ENCODE measurements at places on chromosomes 5 and 9.

DNA sequence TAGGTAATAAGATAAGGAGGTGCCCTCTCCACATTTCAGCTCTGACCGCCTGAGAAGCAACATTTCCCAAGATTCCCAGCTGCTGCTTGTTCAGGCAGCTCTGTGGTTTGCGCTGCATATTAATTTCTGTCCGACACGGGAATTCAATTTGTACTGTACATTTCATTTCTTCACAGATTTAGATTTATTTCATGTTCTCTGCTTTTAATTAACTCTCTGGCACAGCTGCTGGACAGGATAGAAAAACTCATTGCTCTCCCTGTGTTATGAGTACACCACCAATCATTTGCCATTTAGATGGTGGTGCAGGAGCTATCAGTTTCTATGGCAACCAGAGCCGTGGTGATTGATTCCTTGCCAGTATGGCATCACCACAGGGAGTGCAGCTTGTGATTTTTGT lies 558.5 kb downstream of the DMRTA1 start:
- no peaks in the 10 kb centered on the region for H3K4me1 ChIP-seq
- no peak overlapping the region for H3K27ac ChIP-seq
- no peak for DNase-seq
- H3K36me3 ChIP-seq: no peaks in the 10 kb centered on the region

DNA sequence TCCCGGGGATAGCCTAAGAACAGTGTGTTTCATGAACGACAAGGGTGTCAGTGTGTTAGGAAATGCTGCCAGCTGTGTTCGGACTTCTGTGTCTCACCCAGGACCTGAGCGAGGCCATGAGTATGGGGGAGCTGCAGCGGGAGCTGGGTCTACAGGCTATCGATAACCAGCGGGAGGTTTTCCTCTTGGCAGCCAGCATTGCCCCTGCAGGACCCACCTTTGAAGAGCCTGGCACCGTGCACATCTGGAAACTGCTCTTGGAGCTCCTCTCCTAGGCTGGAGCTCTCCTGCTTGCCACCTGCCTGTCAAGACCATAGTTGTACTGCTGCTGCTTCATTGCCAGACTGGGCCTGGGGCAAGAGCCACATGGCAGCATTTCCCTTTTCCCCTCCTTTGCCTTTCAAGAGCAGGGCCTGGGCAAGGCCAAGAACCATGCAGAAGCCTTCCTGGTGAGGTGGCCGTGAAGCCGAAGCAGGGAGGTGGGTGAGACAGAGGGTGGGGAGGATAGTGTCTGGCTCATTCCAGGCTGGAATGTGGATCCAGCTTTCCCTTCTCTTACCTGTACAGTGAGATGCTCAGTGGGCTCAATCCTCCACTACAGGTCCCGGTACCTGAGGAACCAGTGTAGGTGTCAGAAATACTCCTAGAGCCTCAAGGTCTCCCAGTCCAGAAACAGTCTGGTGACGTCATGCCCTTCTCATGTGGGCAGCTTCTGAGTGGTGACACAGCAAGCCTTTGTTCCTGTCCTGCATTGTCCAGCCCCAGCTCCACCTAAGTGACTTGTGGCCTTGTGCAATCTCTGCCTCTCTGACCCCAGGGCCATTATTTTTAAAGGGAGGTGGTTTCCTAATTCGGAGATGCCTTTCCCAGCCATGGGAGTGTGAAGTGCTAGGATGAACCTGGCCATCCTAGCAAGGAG lies 6.6 kb downstream of the ARL10 start:
- DNase-seq: no peak
- H3K4me3 ChIP-seq: no peak overlapping the region
- no peaks in the 10 kb centered on the region for H3K4me1 ChIP-seq
- H3K27me3 ChIP-seq: no peaks in the 10 kb centered on the region

DNA sequence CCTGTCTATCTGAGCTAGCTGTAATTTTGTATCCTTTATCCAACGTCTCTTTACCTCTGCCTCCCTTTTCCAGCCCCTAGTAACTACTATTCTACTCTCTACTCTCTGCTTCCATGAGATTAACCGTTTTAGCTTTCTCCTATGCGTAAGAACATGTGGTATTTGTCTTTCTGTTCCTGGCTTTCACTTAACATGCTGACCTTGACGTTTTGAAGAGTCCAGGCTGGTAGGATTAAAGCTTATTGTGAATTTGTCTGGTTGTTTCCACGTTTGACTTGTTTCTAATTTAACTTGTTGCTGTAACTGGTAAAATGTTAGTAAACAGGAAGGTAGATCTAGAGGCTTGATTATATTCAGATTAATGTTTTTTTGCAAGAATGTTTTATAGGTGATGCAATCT lies 385.3 kb downstream of the PSAT1 start:
- H3K27ac ChIP-seq: no peak overlapping the region
- DNase-seq: no peak
- H3K27me3 ChIP-seq: no peaks in the 10 kb centered on the region
- H3K36me3 ChIP-seq: no peaks in the 10 kb centered on the region
- no peak overlapping the region for H3K4me3 ChIP-seq
- H3K4me1 ChIP-seq: no peaks in the 10 kb centered on the region

- no peak for DNase-seq
- no peak overlapping the region for H3K27ac ChIP-seq
- no peaks in the 10 kb centered on the region for H3K27me3 ChIP-seq
- no peak overlapping the region for H3K4me3 ChIP-seq
These were observed 30.4 kb upstream of the SYNPO start for GRCh38 chr5:150609843-150610584.

DNA sequence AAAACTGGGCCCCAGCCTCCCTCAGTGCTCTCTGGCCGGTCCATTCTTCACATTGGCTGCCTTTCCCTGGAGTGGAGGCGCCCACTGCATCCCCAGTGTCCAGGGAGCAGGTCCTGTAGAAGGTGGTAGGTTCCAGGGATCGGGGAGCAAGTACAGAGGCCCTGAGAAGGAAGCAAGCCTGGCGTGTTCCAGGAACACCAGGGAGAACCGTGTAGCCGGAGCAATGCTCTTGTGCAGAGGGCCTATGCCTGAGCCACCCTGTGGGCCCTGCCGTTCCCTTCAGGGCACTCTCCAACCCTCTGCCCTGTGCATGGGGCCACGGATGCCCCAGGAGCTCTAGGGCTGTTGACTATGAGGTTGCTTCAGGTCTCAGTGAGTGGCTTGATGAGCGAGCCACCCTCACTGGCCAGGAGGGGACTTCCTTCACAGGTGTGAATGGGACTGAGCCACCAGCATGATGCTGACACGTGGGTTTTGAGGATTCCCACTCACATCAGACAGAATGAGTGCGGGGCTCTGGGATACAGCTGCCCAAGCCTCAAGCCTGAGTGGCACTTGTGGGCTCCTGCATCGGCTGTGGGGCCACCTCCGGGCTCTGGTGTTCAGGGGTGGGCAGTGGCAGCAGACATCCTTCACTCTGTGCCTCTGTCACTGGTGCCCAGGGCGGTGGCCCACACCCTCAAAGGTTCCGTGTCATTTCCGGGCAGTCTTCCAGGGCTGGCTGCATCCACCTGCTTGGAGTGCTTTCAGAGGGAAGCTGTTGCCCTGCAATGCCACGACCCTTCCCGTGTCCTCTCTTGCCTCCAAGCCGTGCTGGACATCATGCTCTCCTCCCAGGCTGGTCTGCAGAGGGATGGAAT lies 54.4 kb downstream of the ADAMTS2 start:
- no peak overlapping the region for H3K27ac ChIP-seq
- no peaks in the 10 kb centered on the region for H3K27me3 ChIP-seq
- no peak for DNase-seq
- H3K4me3 ChIP-seq: no peak overlapping the region
- H3K4me1 ChIP-seq: no peaks in the 10 kb centered on the region

- H3K36me3 ChIP-seq: no peaks in the 10 kb centered on the region
- no peak for DNase-seq
- H3K27ac ChIP-seq: no peak overlapping the region
- no peak overlapping the region for H3K4me3 ChIP-seq
These were observed 21.1 kb downstream of the SPOCK1 start for GRCh38 chr5:137478043-137478442.

DNA sequence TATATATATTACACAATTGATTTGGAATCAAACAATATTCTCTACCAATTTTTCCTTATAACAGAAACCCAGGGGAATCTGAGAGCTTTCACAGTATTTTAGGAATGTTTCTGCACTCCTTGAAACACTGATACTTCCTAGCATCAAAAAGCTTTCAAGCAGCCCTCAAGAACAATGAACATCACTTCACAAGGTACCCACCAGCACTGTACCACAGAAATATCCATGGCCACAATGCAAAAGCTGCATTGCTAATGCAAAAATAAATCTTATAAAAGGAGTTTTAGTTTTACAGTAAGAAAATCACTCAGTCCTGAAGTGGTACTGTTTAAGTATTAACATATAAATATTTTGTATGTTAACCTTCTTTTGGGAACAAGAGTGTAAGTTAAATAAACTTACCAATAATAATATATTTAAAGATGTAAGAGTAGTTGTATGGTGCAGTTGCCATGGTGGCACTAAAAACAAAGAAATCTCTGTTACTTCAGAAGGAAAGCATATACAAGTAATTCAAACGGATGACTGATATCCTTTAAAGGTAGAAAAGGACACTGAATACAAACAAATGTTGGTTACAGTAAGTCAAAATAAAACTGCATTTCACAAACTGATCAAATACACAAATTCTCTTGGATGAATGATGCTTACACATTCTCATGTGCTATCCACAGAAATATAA lies 8.6 kb downstream of the RAB14 start:
- no peaks in the 10 kb centered on the region for H3K27me3 ChIP-seq
- H3K4me3 ChIP-seq: no peak overlapping the region
- H3K36me3 ChIP-seq: no peaks in the 10 kb centered on the region
- H3K4me1 ChIP-seq: no peaks in the 10 kb centered on the region

- no peak for DNase-seq
- no peak overlapping the region for H3K27ac ChIP-seq
These were observed 87.4 kb downstream of the PTCD2 start for GRCh38 chr5:72407541-72407940.

DNA sequence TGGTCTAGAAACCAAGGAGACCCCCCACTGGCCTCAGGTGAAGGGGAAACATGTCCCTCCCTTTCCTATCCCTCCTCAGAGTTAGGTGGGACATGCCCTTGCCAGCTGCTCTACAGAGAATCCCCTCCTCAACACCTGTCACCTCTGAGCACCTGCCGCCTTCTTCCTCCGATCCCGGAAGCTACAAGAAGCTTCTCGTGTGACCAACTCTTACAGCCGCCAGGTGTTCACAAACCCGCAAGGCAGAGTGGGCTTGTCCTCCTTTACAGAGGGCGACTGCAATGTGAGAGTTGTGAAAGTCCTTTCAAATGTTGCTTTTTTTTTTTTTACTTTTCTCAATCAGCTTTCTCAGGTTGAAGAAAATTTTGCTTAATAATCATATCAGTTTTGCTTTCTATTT lies 3.7 kb upstream of the ICE1 start:
- H3K27ac ChIP-seq: no peak overlapping the region
- H3K4me3 ChIP-seq: no peak overlapping the region
- peaks cover 21% of the 10 kb centered on the region for H3K4me1 ChIP-seq
- DNase-seq: no peak
- no peaks in the 10 kb centered on the region for H3K27me3 ChIP-seq
- peaks cover 4% of the 10 kb centered on the region for H3K36me3 ChIP-seq

GRCh38 chr9:18250053-18250452 lies 223.9 kb upstream of the ADAMTSL1 start:
- H3K4me3 ChIP-seq: no peak overlapping the region
- no peaks in the 10 kb centered on the region for H3K27me3 ChIP-seq
- H3K4me1 ChIP-seq: no peaks in the 10 kb centered on the region
- no peak overlapping the region for H3K27ac ChIP-seq

GRCh38 chr9:36870960-36871359 lies 163.1 kb downstream of the PAX5 start:
- peaks cover 7% of the 10 kb centered on the region for H3K27me3 ChIP-seq
- H3K4me1 ChIP-seq: no peaks in the 10 kb centered on the region
- no peak overlapping the region for H3K27ac ChIP-seq
- no peak overlapping the region for H3K4me3 ChIP-seq
- no peaks in the 10 kb centered on the region for H3K36me3 ChIP-seq
- DNase-seq: no peak

GRCh38 chr5:130605234-130605633 lies 559.8 kb downstream of the HINT1 start:
- no peaks in the 10 kb centered on the region for H3K4me1 ChIP-seq
- no peak for DNase-seq
- H3K36me3 ChIP-seq: no peaks in the 10 kb centered on the region
- no peak overlapping the region for H3K27ac ChIP-seq
- H3K27me3 ChIP-seq: no peaks in the 10 kb centered on the region
